ENCODE measurements at places on chromosomes 6 and 20.

DNA sequence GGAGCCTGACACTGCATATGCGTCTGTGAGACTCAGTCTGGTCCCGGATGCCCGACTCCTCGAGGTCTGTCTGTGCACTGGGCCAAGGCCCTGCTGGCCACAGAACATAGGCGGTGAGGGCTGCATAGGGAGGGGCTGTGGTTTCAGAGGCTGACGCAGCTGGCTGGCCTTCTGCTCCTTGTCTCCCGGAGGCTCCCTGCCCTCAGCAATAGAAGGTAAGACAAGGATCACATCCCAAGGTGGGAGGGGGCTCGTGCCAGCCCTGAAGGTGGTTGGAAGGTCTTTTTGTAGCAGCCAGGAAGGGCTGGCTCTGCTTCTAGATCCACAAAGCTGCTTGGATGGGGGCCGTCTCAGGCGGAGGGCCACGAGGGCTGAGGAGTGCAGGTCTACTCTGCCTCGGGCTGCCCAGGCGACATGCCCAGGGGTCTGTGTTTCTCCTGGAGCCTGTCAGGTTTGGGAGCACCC lies 239.8 kb upstream of the SULF2 start:
- no peak for DNase-seq

GRCh38 chr6:104540743-104541142 lies 319.0 kb downstream of the HACE1 start:
- no peak for DNase-seq

- DNase-seq = no peak
Observed at GRCh38 chr6:27865850-27866356, 46.3 kb downstream of the OR2B2 start.

GRCh38 chr20:41370176-41370575 lies 3.6 kb upstream of the EMILIN3 start:
- no peak for DNase-seq

DNA sequence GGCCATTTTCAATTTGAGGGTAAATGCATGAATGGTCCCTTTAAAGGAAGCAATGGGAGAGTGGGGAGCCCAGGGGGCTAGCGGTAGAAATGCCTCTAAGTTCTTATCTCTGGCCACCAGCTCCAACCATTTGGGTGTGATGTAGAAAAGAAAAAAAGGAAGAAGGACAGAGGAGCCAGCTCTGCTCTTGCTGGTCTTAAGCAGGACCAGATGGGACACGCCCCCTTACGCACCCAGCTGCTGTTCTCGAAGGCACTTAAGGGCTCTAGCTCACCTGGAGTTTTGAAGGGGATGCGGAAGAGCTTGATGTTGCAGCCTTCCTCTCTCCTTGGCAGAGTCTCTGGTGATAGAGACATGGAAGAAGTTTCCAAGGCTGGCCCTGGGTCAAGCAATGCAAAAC lies 59.5 kb upstream of the RNF144B start:
- DNase-seq = peak; percentile 32

DNA sequence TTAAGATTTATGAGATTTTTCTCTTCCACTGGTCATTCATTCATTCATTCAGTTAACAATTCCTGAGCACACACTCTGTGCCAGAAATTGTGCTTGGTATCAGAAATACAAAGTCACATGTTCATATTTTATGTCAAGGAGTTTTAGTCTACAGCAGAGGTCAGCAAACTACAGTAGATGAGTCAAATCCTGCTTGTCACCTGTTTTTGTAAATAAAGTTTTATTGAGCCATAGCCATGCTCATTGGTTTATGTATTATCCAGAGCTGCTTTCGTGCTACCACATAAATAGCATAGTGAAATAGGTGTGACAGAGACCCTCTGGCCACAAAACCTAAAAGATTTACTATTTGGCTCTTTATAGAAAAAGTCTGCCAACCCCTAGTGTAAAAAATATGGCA lies 46.8 kb downstream of the THEMIS start:
- no peak for DNase-seq

DNA sequence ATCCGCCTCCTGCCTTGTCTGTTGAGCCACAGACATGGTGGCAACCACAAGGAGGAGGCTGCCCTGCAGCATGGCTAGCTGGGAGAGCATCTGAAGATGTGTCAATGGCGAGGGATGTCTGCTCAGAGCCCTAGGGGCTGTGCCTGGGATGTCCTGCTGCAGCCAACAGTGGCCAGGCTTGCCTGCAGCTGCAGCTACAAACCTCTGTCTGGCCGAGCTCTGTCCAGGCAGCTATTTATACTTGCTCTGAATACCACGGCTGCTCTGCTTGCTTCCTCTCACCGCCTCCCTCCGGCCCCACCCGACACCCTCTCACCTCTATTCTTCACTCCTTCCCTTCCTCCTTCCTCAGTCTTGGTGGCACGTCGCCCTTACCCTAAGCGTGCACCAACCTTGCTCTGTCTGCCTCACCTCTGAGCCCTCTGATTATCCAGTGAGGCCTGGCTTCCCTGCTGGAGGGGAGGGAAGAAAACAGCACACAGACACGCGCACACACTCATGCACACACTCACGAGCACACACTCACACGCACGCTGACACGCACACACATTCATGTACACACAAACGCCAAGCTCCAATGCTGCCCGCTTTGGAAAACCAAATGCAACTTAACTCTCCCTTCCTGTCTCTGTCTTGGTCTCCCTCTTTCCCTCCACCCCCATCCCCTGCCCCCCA lies at the start of gene ANGPT4:
ANGPT4 (minus strand) TSS at position 210 of the 675 bp plus-strand sequence; CDS start at position 90, 120 bp downstream.
- DNase-seq = no peak

GRCh38 chr6:131997429-131998153 lies 46.4 kb upstream of the CCN2 start:
- DNase-seq = no peak

- DNase-seq = no peak
Observed at GRCh38 chr6:114863610-114864009, 520.8 kb upstream of the HS3ST5 start.

GRCh38 chr6:36350681-36351571 lies 14.2 kb upstream of the BNIP5 start:
- no peak for DNase-seq

DNA sequence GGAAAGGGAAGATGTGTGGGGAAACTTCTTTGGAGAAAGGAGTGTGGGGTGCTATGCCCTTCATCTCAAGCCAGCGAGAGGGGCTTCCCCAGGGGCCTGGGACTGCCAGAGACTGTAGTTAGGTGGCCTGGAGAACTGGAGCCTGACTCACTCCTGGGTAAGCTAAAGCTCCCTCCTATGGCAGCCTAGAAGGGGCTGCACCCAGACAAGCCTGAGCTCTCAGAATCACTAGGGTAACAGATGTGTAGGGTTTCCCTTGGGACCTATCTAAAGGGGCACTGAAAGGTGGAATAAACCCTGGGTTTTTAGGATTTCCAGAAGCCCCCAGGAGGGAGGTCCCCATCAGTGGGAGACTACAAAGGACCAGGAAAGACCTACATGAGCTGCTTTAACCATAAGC lies 1.6 kb upstream of the ARMC2 start:
- no peak for DNase-seq

DNA sequence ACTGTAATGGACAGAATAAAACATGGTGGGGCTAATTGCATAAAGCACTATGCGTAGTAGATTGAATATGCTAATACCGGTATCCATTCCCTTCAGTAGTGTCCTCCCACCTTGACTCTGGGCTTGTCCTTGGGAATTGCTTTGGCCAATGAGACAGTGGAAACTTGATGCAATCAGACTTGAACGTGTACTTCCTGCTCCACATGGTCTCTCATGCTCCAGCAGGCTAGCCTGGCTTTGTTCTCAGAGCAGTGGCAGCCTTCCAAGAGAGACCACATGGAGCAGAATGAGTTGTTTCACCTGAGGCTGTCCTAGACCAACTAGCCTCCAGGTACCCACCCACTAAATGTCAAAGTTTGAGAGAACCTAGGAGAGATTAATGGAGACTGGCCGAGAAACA lies 37.0 kb upstream of the BTBD3 start:
- DNase-seq = no peak

DNA sequence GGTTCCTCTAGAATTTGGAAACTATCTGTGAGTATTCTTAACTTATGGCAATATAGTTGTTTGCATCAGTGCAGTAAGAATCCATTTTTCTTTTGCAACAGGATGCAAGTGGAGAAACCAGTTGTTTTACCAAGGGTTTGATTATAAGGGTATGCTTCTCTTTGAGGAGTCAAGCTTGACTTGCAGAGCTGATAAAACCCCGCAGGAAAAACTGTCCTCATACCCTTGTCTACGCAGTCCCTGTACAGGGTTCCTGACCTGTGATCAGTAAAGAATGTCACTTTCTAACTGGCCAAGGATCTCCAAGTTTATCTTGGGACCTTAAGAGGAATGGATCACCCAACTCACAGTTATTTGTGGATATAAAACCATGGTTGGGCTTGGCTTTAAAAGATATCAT lies 161.1 kb upstream of the OLIG3 start:
- no peak for DNase-seq

DNA sequence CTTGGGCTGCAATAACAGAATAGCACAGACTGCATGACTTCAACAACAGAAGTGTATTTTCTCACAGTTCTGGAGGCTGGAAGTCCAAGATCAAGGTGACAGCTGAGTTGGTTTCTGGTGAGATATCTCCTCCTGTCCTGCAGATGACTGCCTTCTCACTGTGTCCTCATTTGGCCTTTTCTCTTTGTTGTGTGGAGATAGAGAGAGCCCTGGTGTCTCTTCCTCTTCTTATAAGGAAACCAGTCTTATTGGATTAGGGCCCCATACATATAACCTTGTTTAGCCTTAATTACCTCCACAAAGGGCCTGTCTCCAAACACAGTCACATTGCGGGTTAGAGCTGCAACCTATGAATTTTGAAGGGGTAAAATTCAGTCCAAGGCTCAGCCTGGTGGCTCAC lies 57.0 kb upstream of the BMP6 start:
- no peak for DNase-seq

GRCh38 chr20:11155156-11155756 lies 481.5 kb upstream of the JAG1 start:
- no peak for DNase-seq

DNA sequence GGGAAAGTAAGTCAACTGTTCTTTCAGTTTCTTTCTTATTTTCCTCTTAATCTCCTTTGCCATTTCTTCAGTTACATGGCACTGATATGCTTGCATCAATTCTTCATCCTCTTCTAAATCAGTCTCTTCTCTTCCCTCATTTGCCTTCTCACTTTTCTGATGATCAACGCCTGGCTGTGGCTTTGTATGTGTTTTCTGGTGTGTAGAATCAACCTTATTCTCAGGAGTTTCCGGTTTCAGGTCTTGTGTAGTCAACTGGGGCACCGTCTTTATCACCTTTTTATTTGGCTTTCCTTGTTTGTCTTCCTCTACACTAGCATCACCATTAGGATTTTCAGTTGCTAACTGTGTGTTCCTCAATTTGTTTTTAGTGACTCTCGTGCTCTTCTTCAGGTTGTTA lies 31.6 kb downstream of the AHI1 start:
- DNase-seq = no peak

DNA sequence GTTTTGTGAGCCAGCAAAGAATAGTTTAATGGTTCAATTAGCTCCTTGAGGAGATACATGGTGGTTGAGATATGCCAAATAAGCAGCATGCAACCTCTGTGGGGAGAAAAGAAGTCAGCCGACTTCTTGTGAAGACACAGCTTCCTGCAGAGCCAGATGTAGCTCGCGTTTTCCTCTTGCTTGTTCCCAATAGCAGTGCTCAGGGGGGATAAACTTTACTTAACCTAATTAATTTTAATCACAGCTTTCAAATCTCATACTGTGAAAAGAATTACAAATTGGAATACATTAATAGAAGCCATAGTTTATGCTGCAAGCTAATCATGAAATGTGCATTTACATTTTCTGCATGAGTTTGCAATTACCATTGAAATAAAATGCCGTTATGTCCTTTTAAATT lies 106.2 kb downstream of the MAP3K7 start:
- no peak for DNase-seq

- DNase-seq = peak; percentile 25
Observed at GRCh38 chr6:2665146-2666070, 85.3 kb downstream of the MYLK4 start.

GRCh38 chr6:28693033-28693750 lies 167.5 kb downstream of the GPX5 start:
- no peak for DNase-seq

GRCh38 chr6:137286916-137287315 lies 67.7 kb upstream of the IFNGR1 start:
- no peak for DNase-seq

DNA sequence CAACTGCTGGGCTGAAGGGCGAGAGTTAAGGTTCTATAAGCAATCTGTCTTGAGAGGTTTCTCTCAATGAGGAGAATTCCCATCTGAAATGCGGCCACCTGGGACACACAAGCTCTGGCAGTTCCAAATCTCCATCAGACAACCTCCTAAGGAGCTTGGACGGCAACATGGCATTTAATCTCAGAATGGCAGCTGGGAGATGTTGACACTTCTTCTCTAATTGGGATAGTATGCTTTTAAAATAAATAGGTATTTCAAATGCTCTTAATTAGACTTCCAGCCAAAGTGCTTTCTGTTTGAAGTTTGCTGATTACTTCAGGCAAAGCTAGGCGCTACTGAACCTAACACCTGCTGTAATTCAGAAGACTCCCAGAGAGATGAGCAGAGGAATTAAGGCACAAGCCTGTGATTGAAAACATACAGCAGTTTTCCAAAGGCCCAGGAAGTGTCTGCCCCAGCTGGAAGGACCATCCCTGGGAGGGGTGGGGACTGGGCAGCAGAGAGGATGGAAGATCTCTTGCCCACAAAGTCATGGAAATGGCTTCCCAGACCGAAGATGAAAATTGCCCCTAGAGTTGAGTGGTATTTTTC lies 59.1 kb upstream of the KCNK16 start:
- no peak for DNase-seq

DNA sequence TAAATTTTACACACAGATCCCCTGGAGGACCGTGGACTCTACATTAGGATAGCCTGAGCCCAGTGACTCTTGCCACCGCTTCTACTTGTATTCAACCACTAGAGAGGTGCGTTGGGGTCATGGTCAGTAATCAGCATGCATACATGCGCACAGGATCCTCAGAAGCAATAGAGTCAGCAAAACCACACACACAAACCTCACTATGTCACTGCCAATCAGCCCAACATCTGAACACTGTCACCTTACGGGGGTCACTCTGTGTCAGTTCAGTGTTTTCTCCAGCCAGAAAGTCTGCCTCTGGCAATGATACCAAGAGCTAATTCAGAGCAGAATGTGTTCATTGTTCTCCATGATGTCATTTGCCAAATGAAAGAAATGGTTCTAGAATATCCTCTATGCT lies 225.3 kb downstream of the KHDC1L start:
- no peak for DNase-seq

Data from NCI-H187 treated with DMSO at 0.1 percent for 48 hours (cell line).